Left lobe of liver (tissue), 2 donors: ENCODE measurements at places on chromosomes 3 and 15. TPM values are rescaled to one million over a fixed set of nuclear protein-coding genes. Genes with fewer than 3 reads are reported as not detected.

GRCh38 chr3:131067983-131068382 lies 41.3 kb downstream of the NEK11 start:
- DNase-seq, result no peak

GRCh38 chr3:129673012-129673411 lies 66.5 kb upstream of the PLXND1 start:
- DNase-seq, result no peak

GRCh38 chr15:92443381-92443780 lies 49.7 kb downstream of the ST8SIA2 start:
- no peak for DNase-seq

DNA sequence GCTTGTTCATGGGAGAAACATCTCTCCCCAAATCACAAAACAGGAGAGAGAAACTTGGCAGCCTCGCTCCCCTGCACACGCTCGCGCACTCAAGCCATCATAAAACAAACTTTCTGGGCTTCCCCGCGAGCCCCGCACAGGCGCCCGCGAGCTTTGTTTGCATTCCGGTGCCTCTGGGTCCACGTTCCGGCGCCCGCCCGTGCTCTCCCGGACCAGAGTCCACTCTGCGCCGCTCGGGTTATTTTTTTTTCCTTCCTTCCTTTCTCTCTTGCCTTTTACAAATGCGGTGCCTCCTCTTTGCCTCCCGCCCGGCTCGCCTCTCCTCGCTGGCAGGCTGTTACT lies 363 bp downstream of the MAGI1 start:
- no peak for DNase-seq

The NCK1 gene
- total RNA-seq, result 19.0 TPM

GRCh38 chr15:30794388-30794787 lies 109.3 kb upstream of the FAN1 start:
- DNase-seq, result no peak

GRCh38 chr3:114144909-114145688 lies 33.8 kb downstream of the DRD3 start:
- DNase-seq, result no peak

The PSMA4 gene
- total RNA-seq, result 59.2 TPM

DNA sequence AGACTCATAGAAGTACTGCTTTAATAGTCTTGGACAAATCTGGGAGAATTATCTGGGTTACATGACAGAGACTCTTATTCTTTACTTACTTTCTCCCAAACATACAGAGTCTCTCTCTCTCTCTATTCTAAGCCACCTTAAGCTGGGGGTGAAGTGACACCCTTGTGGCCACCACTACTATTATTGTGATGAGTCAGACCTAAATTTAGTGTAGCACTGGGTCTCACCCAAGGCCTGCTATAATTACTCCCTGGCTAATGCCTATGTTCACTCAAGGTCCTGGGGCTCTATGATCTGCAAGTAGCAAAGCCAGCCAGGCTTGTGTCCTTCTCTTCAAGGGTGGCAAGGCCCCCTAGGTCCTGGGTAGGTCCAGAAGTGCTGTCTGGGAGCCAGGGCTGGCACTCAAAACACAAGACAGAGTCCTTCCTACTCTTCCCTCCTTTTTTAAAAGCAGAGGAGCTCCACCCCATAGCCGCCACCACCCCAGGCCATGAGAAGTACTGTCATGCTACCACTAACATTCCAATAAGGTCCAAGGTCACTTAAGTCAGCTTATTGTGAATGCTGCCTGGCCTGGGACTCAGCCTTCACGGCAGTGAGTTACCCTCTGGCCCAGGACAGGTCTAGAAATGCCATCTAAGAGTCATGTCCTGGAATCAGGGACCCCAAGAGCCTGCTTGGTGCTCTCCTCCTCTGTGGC lies 183.6 kb downstream of the POLQ start:
- no peak for DNase-seq

DNA sequence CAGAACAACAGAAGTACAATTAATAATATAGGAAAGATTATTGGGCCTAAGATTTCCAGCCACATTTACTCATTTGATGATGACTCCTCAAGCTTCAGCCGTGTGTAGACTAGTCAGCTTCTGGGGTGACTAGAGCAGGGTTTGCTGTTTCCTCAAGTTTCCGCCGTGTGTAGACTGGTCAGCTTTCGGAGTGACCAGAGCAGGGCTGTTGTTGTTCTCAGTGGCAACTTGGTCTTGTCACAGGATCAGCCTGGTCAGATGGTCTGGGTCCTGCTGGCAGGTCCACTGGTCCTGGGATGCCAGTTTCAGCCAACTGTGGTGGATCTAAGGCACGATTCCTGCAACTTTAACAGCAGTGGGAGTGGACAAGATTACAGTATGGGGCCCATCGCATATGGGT lies 21.8 kb upstream of the NOX5 start:
- no peak for DNase-seq

DNA sequence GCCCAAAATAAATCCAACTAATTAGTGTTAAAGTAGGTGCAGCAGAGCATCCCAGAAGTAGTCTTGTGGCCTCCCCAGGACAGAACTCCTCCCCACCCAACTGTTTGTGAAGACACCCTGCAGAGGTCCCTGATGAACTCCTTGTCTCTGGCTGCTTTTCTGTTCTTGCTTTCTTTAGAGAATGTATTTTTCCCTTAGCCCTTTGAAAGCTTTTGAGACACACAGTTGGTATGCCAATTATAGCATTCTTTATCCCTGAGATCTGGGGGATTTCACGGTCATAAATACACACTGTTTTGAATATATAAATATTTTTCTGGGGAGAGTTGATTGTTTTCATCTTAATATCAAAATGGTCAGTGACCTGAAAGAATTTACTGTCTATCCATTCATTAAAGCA lies 9.8 kb downstream of the TFG start:
- no peak for DNase-seq

DNA sequence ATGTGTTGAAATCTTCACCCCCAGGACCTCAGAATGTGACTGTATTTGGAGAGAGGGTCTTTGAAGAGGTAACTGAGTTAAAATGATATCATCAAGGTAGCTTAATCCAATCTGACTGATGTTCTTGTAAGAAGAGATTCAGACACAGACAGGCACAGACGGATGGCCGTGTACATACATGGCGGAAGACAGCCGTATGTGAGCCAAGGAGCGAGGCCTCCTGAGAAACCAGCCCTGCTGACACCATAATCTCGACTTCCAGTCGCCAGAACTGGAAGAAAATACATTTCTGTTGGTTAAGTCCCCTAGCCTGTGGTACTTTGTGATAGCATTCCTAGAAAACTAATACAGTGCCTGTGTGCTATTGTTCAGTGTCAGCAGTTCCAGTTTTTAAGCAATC lies 73.6 kb downstream of the APBA2 start:
- DNase-seq, result no peak

DNA sequence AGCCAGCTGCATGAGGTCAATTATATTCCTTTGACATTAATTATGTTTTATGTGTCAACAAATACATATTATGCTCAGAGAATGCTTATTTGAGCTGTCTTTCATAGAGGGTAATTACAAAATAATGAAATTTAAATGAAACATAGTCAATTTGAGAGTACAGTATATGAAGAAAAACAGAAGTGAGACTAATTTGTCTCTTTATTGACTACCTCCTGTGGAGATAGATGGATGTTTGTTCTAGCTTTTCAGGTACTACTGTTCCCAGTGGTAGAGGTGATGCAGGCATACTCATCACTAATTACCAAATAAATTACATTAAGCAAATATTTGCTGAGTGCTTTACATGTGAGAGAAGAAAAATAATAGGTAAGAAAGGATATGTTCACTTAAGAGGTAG lies 1129.6 kb downstream of the OTOL1 start:
- no peak for DNase-seq

GRCh38 chr3:55959471-55960080 lies 472.5 kb upstream of the WNT5A start:
- no peak for DNase-seq

GRCh38 chr3:123229145-123229544 lies 27.4 kb downstream of the SEC22A start:
- no peak for DNase-seq

DNA sequence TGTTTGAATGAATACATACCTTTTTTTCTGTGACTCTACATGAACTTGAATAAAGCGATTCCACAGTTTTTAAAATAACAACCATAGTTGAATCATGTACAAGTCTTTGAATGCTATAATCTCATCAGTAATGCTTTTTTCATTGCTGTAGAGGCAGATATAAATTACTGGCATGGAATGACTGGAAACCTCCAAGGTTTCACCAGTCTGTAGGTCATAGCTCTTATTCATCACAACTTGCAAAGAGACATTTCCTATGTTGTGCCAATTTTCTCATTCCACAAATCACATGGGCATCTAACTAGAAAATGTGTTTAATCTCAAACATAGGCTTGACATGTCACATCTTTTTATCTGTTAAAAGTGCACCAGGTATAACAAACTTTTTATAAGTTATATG lies 407.1 kb upstream of the KCNMB2 start:
- no peak for DNase-seq

The CLDN11 gene
- 1.5 TPM for total RNA-seq

DNA sequence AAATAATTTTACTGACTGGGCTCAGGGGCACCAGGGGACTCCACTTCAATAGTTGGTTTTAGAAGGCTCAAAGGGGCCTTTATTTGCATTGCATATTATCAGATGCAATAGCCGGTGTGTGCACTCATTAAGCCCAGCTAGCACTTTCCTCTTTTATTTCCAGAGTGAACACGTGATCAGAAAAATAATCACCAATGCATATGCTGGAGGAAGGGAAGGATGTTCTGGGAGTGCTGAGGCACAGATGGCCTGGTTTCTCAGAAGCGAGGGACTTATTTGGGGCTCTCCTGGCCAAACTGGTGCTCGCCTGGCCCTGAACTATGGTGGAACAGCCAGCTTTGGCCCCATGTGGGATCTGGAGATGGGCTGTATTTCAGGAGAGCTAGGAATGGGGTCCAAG lies 60.4 kb upstream of the SEC13 start:
- DNase-seq, result no peak

The LYZL4 gene
- total RNA-seq, result not detected

The CCR3 gene
- not detected for total RNA-seq

The LEKR1 gene
- 0.58 TPM for total RNA-seq

- DNase-seq, result no peak
Observed at GRCh38 chr3:66394019-66394752, 106.6 kb downstream of the LRIG1 start.

DNA sequence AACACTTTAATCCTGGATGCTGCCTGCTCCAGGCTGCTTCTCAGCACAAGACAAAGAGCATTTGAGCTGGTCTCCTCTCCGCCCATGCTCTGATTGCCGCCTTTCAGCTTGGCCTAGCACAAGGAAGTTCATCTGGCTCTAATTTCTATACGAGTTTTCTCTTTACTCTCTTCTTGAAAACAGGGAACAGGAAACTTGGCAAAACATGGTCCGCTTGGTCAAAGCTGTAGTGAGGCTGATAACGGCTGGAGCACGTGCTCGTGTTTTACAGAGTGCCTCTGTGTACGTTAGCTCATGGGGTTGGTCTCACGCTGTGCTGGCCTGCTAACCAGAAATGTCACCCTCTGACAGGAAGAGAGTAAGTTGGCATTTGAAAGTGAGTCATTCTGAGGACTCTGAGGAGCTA lies 19.2 kb downstream of the RARRES1 start:
- no peak for DNase-seq

DNA sequence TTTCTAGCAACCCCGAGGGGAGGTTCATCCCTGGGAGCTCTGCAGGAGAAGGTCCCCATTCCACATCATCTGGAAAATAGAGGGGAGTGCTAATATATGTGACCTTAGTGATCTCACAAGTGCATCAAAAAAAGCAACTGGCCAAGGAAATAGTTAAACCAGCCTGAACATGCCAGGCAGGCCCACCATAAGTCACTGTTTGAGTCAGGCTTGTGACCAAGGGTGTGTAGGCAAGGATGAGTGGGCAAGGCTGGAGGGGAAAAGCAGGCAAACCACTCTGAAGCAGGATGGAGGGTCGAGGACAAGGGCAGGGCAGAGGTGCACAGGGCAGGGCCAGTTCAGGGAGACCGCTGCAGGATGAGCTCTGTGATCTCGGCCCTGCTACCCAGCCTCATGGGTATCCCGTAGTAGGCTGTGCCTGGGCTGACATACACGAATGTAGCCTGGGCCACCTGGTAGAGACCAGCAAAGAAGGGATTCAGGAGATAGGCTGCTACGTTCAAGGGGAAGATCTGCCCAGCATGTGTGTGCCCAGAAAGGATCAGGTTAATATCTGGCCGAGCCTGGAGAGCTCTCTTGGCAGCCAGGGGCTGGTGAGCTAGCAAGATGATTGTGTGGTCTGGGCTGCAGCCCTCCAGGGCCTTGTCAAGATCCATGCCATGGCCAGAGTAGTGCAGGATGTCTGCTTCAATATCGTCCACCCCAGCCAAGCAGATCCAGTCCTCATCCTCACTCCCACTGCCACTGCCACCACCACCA lies 4.3 kb downstream of the GLB1 start:
- no peak for DNase-seq

DNA sequence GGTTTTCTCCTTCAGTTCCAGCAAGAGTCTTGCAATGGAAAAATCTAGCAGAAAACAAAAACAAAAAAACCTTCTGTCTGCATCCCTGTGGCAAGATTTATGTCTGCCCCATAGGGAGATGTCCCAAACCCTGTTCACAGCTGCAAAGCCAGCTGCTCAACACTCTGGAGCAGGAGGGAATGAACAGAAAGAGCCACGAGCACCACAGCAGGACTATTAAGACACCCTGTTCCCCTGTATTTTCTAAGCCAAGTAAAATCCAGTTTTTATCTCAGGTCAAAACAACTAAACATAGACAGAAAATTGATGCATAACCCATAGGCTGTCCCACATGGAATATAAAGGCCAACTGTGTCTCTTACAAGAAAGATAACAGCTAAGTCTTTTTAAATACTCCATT lies 357.9 kb downstream of the LSAMP start:
- DNase-seq, result no peak

The SHC4 gene
- 0.15 TPM for total RNA-seq

GRCh38 chr3:161800985-161801559 lies 304.5 kb downstream of the OTOL1 start:
- no peak for DNase-seq

DNA sequence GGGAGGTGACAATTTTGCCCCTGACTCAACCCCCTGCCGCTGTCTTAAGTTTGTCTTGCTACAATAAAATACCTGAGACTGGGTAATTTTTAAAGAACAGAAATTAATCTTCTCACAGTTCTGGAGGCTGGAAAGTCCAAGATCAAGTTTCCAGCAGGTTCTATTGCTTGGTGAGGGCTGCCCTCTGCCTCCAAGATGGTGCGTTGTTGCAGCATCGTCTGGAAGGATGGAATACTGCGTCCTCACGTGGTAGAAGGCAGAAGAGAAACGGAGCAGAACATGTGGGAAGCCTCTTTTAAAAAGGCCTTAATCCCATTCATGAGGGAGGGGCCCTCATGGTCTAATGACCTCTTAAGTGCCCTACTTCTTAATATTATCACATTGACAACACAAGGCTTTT lies 87.3 kb upstream of the SNTN start:
- DNase-seq, result no peak

The NAA80 gene
- 4.9 TPM for total RNA-seq

The NRROS gene
- total RNA-seq, result 1.7 TPM

- no peak for DNase-seq
Observed at GRCh38 chr3:72535772-72536171, 312.5 kb downstream of the SHQ1 start.

DNA sequence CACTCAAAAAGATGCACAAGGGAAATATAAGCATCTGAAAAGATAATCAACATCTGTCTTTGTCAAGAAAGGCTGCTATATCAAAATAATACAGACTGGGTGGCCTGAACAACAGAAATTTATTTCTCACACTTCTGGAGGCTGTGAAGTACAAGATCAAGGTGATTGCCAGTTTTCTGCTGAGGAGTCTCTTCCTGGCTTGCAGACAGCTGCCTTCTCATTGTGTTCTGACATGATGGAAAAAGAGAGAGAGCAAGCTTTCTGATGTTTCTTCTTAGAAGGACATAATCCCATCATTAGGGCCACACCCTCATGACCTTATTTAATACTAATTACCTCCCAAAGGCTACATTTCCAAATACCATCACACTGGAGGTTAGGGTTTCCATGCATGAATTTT lies 1573.3 kb downstream of the SI start:
- no peak for DNase-seq

The ISL2 gene
- total RNA-seq, result not detected
